ENCODE measurements at places on chromosomes 13 and 19. TPM values are rescaled to one million over a fixed set of nuclear protein-coding genes. Genes with fewer than 3 reads are reported as not detected.
A peak's percentile ranks its signal among the peaks of the same experiment; 100 is the strongest.

C19orf38 gene
- 3.2 TPM for total RNA-seq

LIM2 gene
- total RNA-seq: not detected

PCSK4 gene
- total RNA-seq: 3.2 TPM

PTPRS gene
- 61.7 TPM for total RNA-seq

DNA sequence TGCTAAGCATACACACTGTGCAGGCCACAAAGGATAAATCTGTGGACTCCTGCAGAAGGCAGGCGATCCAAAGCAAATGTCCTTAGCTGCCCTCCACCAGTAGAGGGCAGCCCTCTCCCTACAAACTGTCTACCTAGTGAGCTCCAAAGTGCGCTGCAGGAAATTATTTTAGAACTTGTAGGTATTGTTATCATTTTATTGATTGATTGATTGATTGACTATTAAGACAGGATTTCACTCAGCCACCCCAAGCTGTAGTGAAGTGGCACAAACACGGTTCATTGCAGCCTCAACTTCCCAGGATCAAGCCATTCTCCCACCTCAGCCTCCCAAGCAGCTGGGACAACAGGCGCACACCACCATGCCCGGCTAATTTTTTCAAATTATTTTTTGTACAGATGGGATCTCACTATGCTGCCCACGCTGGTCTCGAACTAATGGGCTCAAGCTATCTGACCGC is 37.3 kb downstream of the RNF6 start:
- peak; percentile 56 for DNase-seq

GRCh38 chr19:30437869-30438268 is 65.7 kb downstream of the ZNF536 start:
- DNase-seq: no peak

DNA sequence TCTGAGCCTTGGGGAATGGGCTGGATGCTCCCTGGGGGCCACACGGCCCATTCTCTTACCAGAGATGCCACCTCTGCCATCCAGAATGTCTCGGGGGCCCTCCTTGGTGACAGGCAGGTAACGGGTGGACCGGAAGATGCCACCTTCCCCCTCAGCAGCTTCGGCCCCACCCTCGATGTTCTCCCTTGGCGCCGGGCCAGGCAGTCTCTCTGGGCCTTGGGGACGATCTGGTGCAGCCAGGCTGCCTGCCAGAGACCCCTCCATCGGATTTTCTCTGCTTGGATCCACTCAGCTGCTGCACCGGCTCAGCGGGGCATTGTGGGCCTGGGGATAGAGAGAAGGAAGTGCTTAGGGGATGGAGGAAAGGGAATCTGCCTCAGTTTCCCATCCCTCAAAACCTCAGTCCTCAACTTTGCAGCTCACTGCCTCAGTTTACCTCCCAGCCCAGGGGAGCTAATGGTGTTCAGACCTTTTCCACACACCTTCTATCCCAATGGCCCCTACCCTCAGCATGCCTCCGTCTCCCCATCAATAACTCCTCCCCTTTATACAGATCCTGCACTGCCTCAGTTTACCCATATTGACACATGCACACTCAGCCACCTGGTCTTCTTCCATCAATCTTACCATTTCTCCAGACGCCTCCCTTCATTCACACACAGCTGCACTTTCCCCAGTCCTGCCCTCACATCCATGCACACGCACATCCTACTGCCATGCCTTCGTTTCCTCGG is 1.5 kb downstream of the WIZ start:
- DNase-seq: no peak

GRCh38 chr13:69101841-69102240 is 1005.8 kb upstream of the ATXN8OS start:
- DNase-seq: no peak

- no peak for DNase-seq
Observed at GRCh38 chr13:111153977-111154332, 38.8 kb downstream of the ARHGEF7 start.

Measured in left lung (tissue), 14 donors.